Ovary (tissue), 10 donors: ENCODE measurements at places on chromosomes 7 and 10. TPM values are rescaled to one million over a fixed set of nuclear protein-coding genes. Genes with fewer than 3 reads are reported as not detected.
A peak's percentile ranks its signal among the peaks of the same experiment; 100 is the strongest.

- H3K4me1 ChIP-seq: peaks cover 3% of the 10 kb centered on the region
- no peaks in the 10 kb centered on the region for H3K27me3 ChIP-seq
- no peak for DNase-seq
- no peaks in the 10 kb centered on the region for H3K36me3 ChIP-seq
Observed at GRCh38 chr10:75916906-75917305, 485.5 kb downstream of the LRMDA start.

DNA sequence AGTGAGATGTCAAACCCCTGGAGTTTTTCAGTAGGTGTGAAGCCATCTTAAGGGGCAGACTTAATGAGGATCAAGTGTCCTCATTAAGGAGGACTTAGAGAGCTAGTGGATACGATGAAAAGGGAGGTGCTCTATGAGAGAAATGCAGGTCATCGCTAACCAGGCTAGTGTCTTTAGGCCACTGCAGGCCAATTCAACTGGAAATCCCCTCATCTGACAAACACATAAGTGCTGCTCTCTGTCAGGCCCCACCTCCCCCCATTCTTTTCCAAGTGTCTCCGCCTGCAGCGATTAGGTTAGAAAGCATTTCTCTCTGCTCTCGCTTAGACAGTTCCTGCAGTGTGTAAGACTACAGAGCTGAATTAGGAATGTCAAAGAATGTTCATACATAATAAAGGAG lies 33.7 kb downstream of the RBM28 start:
- no peak overlapping the region for H3K4me3 ChIP-seq
- no peaks in the 10 kb centered on the region for H3K36me3 ChIP-seq
- no peaks in the 10 kb centered on the region for H3K4me1 ChIP-seq
- H3K27ac ChIP-seq: no peak overlapping the region

- H3K4me1 ChIP-seq: no peaks in the 10 kb centered on the region
- no peaks in the 10 kb centered on the region for H3K27me3 ChIP-seq
- H3K27ac ChIP-seq: peak overlapping the region; percentile 91
- H3K36me3 ChIP-seq: no peaks in the 10 kb centered on the region
- DNase-seq: no peak
- peak overlapping the region; percentile 62 for H3K4me3 ChIP-seq
Observed at GRCh38 chr10:101030496-101031127, 317 bp downstream of the PDZD7 start.

DNA sequence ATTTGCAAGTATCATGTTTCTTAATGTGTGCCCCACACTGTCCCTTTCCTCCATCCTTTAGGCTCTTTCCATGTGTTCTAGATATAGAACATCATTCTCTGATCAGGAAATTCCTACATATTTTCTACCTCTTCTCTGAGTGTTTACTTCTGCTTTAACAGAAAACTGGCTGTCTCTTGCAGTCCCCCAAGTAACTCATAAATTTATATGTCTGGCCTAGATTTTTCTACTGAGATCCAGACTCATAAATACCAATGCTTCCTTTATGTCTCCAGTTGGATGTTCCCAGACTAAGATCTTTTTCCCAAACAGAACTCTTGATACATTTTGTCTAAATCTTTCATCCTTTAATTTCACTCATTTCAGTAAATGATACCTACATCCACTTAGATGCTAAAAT lies 181.8 kb downstream of the CDK14 start:
- DNase-seq: no peak
- H3K27me3 ChIP-seq: no peaks in the 10 kb centered on the region
- no peaks in the 10 kb centered on the region for H3K36me3 ChIP-seq
- H3K4me3 ChIP-seq: no peak overlapping the region

DNA sequence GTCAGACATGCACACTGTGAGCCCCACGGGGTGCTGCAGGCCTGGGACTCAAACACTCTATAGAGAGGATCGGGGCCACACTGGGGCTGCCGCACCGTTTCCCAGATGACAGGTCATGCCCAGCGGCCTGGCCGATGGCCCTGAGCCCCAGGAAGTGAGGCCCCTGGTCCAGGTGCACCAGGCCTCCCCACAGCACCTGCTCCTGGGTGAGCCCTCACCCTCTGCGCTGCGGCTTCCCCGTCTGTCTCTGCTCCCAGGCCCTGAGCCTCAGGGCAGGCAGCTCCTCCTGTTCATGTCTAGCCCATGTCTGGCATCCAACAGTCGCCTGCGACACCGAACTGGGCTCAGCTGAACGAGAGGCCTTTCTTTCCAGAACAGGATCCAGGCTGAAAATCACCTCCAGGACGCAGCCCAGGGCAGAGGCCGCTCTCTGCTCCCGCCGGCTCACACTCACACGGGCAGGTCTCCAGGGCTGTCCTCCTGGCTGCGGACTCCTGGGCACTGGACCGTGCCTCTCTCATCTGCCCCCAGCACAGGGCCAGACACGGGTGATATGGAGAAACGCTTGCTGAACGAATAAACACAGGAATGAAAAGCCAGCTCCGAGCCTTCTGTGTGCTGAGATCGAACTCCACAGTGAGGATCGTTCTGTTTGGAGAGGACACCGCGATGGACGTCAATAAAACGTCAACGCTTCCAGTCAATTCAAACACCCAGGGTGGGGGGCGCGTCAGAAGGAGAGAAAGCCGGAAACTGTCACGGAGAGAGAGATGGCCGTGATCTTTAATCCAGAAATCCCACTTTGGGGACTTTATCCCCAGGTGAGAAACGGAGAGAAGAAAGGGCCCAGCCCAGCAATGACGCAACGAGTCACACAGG lies 202.4 kb downstream of the ELFN1 start:
- H3K36me3 ChIP-seq: no peaks in the 10 kb centered on the region
- H3K4me1 ChIP-seq: no peaks in the 10 kb centered on the region
- no peak overlapping the region for H3K4me3 ChIP-seq
- DNase-seq: no peak

SLC16A9 gene
- 38.5 TPM for total RNA-seq

KLF14 gene
- total RNA-seq: 0.84 TPM

CCL24 gene
- not detected for total RNA-seq
